ENCODE measurements at places on chromosomes 13 and 19. TPM values are rescaled to one million over a fixed set of nuclear protein-coding genes. Genes with fewer than 3 reads are reported as not detected.

DNA sequence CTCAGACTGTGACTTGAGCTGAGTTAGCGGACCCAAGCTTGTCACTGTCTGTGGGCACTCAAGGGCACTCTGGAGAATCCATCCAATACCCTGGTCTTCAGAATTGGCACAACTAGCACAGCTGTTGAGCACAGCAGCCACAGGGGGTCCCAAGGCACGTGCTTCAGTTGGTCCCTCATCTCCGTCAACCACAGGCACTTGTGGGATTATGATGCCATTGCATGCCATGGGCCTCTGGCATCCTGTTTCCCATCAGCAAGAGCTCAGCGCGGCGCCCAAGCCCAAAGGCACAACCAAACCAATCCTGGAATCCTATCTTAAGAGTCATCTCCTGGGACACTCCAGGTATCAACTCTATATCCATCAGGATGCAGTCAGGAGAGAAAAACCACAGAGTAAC, 3.7 kb upstream of the B3GNT8 start:
- DNase-seq = no peak

DNA sequence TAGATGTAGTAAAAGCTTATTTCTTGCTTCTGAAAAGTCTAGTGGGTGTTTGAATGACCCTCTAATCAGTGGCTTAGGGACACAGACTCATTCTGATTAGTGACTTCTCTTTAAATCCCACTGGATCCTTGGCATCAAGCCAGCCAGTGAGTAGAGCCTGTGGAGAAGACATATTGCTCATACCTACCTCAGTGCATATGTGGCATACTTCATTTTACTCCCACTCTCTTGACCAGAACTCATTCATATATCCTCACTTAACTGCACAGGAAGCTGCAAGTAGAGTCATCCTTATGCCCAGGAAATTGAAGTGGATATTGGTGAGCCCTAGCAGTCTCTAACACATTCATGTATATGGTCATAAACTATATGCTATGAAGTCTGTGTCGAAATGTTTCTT, 148.3 kb downstream of the PDS5B start:
- no peak for DNase-seq

GRCh38 chr13:100630555-100630954, 42.0 kb upstream of the GGACT start:
- peak; percentile 11 for DNase-seq

GRCh38 chr19:13171146-13171545, 20.9 kb downstream of the IER2 start:
- no peak for DNase-seq

DNA sequence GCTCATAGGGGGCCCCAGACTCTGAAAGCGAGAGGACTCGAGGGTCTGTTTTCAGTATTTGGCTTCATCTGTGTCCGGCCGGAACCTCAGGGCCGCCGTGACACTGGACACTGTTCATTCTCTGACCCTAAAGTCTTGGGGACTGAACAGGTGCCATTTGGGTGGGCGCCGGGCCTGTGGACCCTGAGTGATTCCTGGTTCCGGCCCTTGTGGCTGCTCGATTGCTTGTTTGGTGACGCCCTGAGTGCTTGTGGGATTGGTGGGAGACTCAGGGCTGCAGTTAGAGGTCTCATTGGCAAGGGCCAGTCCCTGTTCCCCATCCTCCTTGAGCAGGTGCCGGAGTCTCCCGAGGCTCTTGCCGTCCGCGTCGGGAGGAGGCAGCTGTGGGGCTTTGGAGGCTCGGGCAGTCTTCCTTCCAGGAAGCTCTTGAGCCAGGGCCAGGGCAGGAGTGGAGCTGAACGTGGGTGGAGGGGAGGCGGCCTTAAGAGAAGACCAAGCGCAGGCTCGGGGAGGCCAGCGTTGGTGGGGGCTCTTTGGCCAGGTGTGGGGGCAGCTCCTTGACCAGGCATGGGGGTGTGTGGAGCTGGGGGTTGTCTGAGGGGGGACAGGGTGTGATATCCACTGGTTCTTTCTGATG, 4.7 kb downstream of the PTBP1 start:
- DNase-seq = peak; percentile 79

GRCh38 chr19:45409557-45409920, 3.1 kb downstream of the POLR1G start:
- DNase-seq = no peak

DNA sequence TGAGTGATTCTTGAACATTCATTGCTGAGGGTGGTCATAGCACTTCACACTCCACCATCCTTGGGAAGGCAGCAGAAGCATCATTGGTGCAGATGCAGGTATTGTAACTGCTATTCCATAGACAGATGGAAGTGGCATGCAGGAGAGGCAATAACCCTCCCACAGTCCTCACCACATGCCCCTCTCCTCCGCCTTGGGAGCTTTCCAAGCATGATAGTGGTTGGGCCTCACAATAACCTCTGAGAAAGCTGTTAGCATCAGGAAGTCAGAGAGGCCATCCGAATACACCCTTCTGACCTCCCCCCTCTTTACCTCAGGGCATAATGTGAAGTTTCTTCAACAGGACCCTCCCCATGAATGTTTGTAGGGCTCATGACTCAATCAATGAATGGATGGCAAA, 177.9 kb downstream of the KATNAL1 start:
- no peak for DNase-seq

- no peak for DNase-seq
Measured at GRCh38 chr19:38836159-38836982, 4.8 kb upstream of the ECH1 start.

DNA sequence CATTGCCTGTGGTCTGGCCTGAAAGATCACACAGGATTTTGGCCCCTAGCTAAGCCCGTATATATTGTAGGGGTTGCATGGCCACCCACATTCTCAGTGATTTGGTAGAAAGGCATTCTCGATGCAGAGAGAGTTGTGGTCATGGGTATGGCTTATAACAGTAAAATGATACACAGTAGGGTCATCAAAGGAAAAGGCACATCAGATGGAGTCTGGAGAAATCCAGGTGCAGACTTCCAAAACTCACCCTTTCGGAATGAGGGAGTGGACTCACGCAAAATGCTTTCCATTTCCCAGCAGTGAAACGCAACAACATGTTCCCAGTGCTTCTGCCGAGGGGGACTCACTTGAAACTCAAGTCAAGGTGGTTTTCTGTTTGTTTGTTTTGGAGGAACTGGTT, 802.5 kb upstream of the SLITRK1 start:
- no peak for DNase-seq

GRCh38 chr13:23765531-23765930, 123.7 kb downstream of the MIPEP start:
- no peak for DNase-seq

GRCh38 chr13:75934889-75935288, 298.8 kb downstream of the LMO7 start:
- DNase-seq = no peak

- no peak for DNase-seq
Measured at GRCh38 chr19:51148580-51148979, 6.5 kb downstream of the SIGLEC7 start.

DNA sequence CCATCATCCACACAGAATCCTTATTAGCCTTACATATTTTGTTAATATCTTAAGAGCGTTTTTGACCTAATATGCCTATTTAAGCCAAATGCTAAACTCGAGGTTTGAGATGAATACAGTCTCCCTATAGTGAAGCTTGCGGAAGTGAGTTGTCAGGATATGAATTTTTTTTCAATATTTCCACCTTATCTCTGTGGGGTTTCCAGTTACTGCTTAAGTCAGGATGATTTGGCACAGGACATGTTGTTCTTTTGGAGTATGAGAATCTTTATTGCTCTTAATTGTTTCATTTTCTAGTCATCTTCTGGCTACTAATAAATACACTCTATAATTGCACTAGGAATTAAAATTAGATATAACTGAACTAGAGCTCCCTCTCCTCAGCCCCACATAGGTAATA, 44.2 kb upstream of the GPC6 start:
- DNase-seq = no peak

DNA sequence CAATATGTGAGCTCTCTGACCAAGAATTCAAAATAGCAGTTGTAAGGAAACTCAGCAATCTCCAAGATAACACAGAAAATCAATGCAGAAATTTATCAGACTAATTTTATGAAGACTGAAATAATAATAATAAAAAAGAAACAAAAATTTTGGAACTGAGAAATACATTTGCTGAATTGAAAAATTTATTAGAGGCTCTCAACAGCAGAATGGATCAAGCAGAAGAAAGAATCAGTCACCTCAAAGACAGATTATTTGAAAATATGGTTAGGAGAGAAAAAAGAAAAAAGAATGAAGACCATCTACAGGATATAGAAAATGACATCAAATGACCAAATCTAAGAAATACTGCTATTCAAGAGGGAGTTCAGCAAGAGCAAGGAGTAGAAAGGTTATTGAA, 75.6 kb downstream of the RFC3 start:
- DNase-seq = no peak

DNA sequence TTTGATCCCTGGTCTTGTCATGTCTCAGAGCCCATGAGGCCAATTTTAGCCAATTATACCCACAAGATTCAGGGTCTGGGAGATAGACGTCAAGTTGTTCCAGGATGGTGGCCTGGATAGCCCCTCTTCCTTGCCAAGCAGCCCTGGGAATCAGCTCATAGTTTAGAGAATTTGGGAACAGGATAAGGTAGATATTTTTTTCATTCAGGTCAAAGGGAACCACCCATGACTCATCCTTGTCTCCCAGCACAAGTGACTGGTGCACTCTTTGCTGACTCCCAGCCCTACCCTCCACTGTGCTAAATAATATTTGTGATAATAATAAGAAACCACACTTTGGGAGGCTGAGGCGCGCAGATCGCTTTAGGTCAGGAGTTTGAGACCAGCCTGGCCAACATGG, 17.1 kb upstream of the S1PR4 start:
- no peak for DNase-seq

- no peak for DNase-seq
Measured at GRCh38 chr19:17842663-17843291, 5.0 kb downstream of the JAK3 start.

DNA sequence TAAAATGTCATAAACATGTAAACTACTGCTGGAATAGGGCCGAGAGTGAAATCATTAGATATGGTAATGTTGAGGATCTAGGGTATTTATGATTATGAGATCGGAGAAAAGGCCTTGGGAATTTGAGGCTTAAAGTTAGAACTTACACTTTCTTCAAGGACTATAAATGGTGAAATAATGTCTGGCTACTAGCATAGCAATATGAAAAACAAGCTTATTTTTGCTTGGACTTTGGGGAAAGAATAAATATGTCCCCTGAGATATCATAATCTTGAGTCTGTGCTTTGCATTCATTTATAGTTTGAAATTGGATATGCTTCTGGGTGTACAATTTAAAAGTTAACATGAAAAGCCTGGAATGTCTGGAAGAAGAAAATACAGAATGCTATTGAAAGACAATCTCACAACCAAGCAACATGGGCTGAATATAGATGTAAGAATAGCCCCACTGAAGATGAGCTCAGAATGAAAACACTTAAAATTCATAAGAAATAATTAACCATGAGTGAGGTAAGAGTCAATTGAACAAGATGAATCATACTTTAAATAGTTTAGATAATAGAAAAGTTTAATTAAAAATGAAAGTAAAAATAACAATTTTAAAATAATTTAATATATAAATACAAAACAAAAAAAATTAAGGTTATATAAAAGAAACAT, 1555.4 kb upstream of the MIR17HG start:
- peak; percentile 9 for DNase-seq

DNA sequence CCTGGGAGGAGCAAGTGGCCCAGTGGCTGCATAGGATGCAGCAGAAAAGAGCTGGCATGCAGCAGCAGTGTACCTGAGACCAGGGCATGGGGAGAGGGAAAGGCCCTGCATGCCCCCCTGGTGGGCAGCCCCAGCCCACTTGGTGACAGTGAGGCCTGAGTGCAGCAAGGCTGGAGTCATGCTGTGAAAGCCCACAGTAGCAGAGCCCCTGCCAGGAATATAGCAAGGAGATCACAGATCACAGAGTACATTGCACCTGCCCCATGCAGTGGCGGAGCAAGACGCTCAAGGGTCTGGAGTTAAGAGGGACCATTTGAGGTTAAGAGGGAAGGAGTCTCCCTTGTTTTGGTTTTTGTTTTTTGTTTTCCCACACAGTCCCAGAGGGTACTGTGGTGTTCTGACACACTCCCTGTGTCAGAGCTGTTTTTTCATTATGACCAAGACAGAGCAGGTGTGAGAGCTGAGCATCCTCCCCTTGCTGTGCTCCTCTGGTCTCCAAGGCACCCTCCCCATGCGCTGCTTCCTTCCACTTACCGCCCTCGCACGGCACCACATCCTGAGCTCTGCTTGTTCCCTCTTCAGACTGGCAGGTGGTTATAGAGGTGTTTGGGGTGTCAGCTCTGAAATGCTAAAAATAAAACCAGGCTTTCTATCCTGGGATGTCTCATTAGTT, 85.0 kb upstream of the UBL3 start:
- no peak for DNase-seq

DNA sequence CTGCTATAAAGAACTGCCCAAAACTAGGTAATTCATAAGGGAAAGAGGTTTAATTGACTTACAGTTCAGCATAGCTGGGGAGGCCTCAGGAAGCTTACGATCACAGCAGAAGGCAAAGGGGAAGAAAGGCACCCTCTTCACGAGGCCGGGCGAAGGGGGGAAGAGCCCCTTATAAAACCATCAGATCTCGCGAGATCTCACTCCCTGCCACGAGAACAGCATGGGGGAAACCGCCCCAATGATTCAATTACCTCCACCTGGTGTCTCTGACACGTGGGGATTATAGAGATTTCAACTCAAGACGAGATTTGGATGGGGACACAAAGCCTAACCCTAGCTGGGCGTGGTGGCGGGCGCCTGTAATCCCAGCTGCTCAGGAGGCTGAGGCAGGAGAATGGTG, 42.8 kb downstream of the SLC6A16 start:
- no peak for DNase-seq

GRCh38 chr13:34030782-34031181, 212.8 kb downstream of the RFC3 start:
- DNase-seq = no peak

Gene CGB8
- total RNA-seq = not detected

Gene MIDN
- total RNA-seq = 26.7 TPM

Gene ANKLE1
- 0.62 TPM for total RNA-seq

Gene SYCN
- total RNA-seq = not detected

Gene LGI4
- total RNA-seq = 7.6 TPM

Gene KLK15
- total RNA-seq = not detected

Gene YJEFN3
- total RNA-seq = 0.62 TPM

Measured in tongue (tissue), 3 donors.